ENCODE measurements at places on chromosomes 4 and X. TPM values are rescaled to one million over a fixed set of nuclear protein-coding genes. Genes with fewer than 3 reads are reported as not detected.
A peak's percentile ranks its signal among the peaks of the same experiment; 100 is the strongest.

GRCh38 chr4:6887591-6888371 is 21.8 kb upstream of the TBC1D14 start:
- DNase-seq, result no peak
- H3K4me1 ChIP-seq, result peaks cover 11% of the 10 kb centered on the region
- H3K27me3 ChIP-seq, result no peaks in the 10 kb centered on the region
- H3K4me3 ChIP-seq, result no peak overlapping the region
- no peak overlapping the region for H3K27ac ChIP-seq

GRCh38 chr4:77473509-77473908 is 132.1 kb upstream of the CXCL13 start:
- no peaks in the 10 kb centered on the region for H3K27me3 ChIP-seq
- H3K4me1 ChIP-seq, result no peaks in the 10 kb centered on the region
- H3K4me3 ChIP-seq, result no peak overlapping the region
- no peak for DNase-seq
- no peak overlapping the region for H3K27ac ChIP-seq
- H3K36me3 ChIP-seq, result no peaks in the 10 kb centered on the region

The USP46 gene
- 20.1 TPM for total RNA-seq

- no peak overlapping the region for H3K27ac ChIP-seq
- no peaks in the 10 kb centered on the region for H3K4me1 ChIP-seq
- no peaks in the 10 kb centered on the region for H3K36me3 ChIP-seq
- no peaks in the 10 kb centered on the region for H3K27me3 ChIP-seq
- H3K4me3 ChIP-seq, result no peak overlapping the region
These were observed 1.1 kb downstream of the LDOC1 start for GRCh38 chrX:141175786-141176185.

- H3K27ac ChIP-seq, result no peak overlapping the region
- no peaks in the 10 kb centered on the region for H3K27me3 ChIP-seq
- H3K36me3 ChIP-seq, result no peaks in the 10 kb centered on the region
- no peaks in the 10 kb centered on the region for H3K4me1 ChIP-seq
- DNase-seq, result no peak
- H3K4me3 ChIP-seq, result no peak overlapping the region
These were observed 27.1 kb upstream of the ALB start for GRCh38 chr4:73376976-73377375.

DNA sequence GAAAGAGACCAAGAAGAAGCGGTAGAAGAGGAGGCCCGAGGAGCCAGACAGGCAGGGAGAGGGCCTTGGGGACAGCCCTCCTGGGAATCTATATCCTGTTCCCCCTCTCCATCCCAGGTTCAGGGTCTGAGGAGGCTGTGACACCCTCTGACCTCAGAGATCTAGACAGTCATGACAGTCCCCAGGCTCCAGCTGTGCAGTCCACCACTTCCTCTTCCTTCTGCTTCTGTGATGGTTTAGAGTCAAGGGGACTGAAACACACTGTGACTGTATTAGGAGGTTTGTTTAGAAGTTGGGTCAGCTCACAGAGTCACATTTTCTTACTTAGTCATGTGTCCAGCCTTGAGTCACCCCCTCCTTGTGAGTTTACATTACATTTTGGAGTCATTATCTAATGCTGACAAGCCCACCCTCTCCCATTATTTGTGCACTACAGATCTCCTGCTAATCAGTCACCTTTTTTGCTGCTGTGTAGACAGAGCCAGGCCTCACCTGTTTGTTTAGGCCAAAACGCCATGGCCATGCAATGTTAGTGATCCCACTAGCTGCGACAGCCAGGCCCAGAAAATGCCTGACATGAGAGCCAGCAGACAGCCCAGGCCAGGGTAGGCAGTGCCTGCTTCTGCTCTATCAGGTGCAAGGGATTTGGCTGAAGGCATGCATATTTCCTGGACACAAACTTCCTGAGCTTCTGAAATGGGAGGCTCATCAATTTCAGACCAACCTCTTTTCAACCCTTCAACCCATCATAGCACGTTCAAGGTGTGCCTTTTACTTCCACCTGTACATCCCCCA is 26.0 kb downstream of the MANBA start:
- DNase-seq, result peak; percentile 39
- H3K4me3 ChIP-seq, result no peak overlapping the region
- peak overlapping the region; percentile 71 for H3K27ac ChIP-seq
- no peaks in the 10 kb centered on the region for H3K27me3 ChIP-seq
- peaks cover 14% of the 10 kb centered on the region for H3K4me1 ChIP-seq
- peaks cover 5% of the 10 kb centered on the region for H3K36me3 ChIP-seq

- H3K27ac ChIP-seq, result peak overlapping the region; percentile 93
- DNase-seq, result no peak
- peaks cover 7% of the 10 kb centered on the region for H3K36me3 ChIP-seq
- H3K4me3 ChIP-seq, result peak overlapping the region; percentile 56
- H3K27me3 ChIP-seq, result no peaks in the 10 kb centered on the region
- peaks cover 43% of the 10 kb centered on the region for H3K4me1 ChIP-seq
These were observed 27.8 kb downstream of the ELF4 start for GRCh38 chrX:130082244-130083106.

GRCh38 chr4:19575924-19576323 is 675.8 kb upstream of the SLIT2 start:
- H3K27ac ChIP-seq, result no peak overlapping the region
- no peaks in the 10 kb centered on the region for H3K4me1 ChIP-seq

GRCh38 chr4:118367872-118368271 is 15.1 kb upstream of the PRSS12 start:
- H3K27ac ChIP-seq, result no peak overlapping the region
- no peaks in the 10 kb centered on the region for H3K36me3 ChIP-seq
- no peak for DNase-seq
- H3K4me1 ChIP-seq, result no peaks in the 10 kb centered on the region
- no peaks in the 10 kb centered on the region for H3K27me3 ChIP-seq
- H3K4me3 ChIP-seq, result no peak overlapping the region

The NUDT10 gene
- not detected for total RNA-seq

DNA sequence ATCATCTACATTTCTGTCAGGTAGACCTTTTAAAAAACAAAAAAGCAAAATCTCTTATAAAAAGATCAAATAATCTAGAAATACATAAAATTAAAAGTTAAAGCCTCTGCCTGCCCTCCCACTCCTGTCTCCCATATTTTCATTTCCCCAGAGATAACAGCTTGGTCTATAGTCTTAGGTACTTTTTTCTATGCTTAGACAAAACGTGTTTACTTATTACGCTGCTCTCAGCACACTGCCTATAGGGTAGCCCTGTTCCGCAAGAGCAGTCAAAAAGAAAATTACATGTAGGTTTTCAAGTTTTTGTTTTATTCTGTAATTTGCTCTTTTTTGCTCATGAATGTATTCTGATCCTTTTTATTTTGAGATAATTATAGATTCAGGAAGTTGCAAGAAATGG is 73.3 kb downstream of the TAF1 start:
- H3K27ac ChIP-seq, result no peak overlapping the region
- no peaks in the 10 kb centered on the region for H3K4me1 ChIP-seq
- H3K27me3 ChIP-seq, result no peaks in the 10 kb centered on the region
- H3K4me3 ChIP-seq, result no peak overlapping the region
- no peaks in the 10 kb centered on the region for H3K36me3 ChIP-seq

- H3K27ac ChIP-seq, result no peak overlapping the region
- no peak overlapping the region for H3K4me3 ChIP-seq
- H3K27me3 ChIP-seq, result no peaks in the 10 kb centered on the region
- no peak for DNase-seq
- H3K36me3 ChIP-seq, result no peaks in the 10 kb centered on the region
These were observed 7.2 kb upstream of the C1QTNF7 start for GRCh38 chr4:15420642-15421041.

GRCh38 chr4:24924309-24924781 is 11.5 kb upstream of the CCDC149 start:
- H3K4me3 ChIP-seq, result no peak overlapping the region
- no peak overlapping the region for H3K27ac ChIP-seq
- H3K4me1 ChIP-seq, result no peaks in the 10 kb centered on the region
- no peaks in the 10 kb centered on the region for H3K36me3 ChIP-seq

DNA sequence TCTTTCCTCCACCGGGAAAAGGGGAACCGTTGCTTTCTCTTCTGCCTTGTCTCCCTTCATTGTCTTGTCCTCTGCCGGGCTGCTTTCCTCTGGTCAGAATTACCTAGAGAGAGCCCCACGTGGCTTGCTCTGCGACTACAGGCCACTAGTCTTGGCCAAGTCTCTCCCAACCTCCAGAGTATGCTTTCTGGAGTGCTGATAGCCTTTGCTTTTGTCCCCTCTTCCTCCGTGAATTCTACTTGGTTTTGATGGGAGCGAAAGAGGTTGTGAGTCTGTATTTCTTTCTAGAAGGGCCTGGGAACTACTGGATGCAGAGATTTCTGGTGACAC is 5.3 kb upstream of the POU4F2 start:
- peaks cover 3% of the 10 kb centered on the region for H3K27me3 ChIP-seq
- H3K27ac ChIP-seq, result no peak overlapping the region
- no peaks in the 10 kb centered on the region for H3K4me1 ChIP-seq

- no peaks in the 10 kb centered on the region for H3K36me3 ChIP-seq
- no peak for DNase-seq
- H3K4me1 ChIP-seq, result no peaks in the 10 kb centered on the region
- no peak overlapping the region for H3K4me3 ChIP-seq
- H3K27ac ChIP-seq, result no peak overlapping the region
These were observed 79.0 kb downstream of the JAKMIP1 start for GRCh38 chr4:6121276-6121850.

GRCh38 chrX:108875548-108875947 is 139.2 kb upstream of the IRS4 start:
- no peak for DNase-seq
- no peak overlapping the region for H3K27ac ChIP-seq
- no peaks in the 10 kb centered on the region for H3K4me1 ChIP-seq
- H3K36me3 ChIP-seq, result no peaks in the 10 kb centered on the region
- H3K27me3 ChIP-seq, result no peaks in the 10 kb centered on the region

The RTL3 gene
- total RNA-seq, result 0.23 TPM

- DNase-seq, result no peak
- H3K4me1 ChIP-seq, result no peaks in the 10 kb centered on the region
- H3K27me3 ChIP-seq, result no peaks in the 10 kb centered on the region
- no peak overlapping the region for H3K4me3 ChIP-seq
- no peaks in the 10 kb centered on the region for H3K36me3 ChIP-seq
These were observed 126.7 kb downstream of the DGKK start for GRCh38 chrX:50343917-50344316.

DNA sequence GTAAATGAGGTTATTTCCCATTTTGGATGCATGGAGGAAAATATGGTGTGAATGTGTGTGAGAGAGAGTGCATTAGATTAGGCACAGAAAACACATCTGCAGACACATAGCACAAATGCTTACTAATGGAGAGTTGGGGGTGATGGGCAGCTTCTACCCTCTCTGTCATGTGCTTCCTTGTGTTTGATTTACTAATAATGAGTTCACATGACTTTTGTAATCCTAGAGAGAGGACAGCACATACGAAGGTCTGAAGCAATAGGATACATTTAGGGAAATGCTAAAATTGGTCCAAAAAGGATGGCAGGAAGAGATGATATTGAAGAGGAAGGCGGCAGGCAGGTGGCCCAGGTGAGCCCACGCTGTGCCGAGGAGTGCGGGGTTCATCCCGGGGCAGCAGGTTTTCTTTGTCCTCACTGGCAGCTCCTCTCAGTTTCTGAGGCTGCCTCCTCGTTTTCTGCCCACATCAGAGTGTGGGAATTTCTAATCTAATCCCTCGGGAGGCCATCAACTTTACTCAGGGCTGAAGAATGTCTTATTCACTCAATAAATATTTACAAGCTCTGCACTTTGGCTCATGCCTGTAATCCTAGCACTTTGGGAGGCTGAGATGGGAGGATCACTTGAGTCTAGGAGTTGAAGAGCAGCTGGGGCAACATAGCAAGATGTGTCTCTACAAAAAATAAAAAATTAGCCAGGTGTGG is 15.9 kb upstream of the MAP9 start:
- H3K27ac ChIP-seq, result no peak overlapping the region
- DNase-seq, result no peak
- H3K4me3 ChIP-seq, result no peak overlapping the region
- no peaks in the 10 kb centered on the region for H3K36me3 ChIP-seq
- no peaks in the 10 kb centered on the region for H3K27me3 ChIP-seq
- H3K4me1 ChIP-seq, result no peaks in the 10 kb centered on the region

DNA sequence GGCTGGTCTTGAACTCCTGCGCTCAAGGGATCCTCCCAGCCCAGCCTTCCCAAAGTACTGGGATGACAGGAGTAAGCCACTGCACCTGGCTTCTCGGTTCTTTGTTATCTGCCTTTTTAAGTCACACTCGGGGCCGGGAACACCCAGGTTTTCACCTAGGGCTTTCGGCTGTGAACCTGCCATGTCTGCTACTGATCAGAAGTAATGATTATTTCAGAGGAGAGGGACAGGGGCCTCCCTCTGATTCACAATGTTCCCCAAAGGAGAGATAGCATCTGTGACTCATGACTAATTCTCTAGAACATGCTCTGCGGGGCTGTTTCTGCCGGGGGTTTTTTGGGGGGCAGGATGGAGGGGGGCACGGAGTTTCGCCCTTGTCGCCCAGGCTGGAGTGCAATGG is 26.9 kb downstream of the CRLF2 start:
- H3K27ac ChIP-seq, result no peak overlapping the region
- no peaks in the 10 kb centered on the region for H3K27me3 ChIP-seq
- no peaks in the 10 kb centered on the region for H3K4me1 ChIP-seq
- no peak for DNase-seq
- no peak overlapping the region for H3K4me3 ChIP-seq

The CSAG1 gene
- total RNA-seq, result not detected

DNA sequence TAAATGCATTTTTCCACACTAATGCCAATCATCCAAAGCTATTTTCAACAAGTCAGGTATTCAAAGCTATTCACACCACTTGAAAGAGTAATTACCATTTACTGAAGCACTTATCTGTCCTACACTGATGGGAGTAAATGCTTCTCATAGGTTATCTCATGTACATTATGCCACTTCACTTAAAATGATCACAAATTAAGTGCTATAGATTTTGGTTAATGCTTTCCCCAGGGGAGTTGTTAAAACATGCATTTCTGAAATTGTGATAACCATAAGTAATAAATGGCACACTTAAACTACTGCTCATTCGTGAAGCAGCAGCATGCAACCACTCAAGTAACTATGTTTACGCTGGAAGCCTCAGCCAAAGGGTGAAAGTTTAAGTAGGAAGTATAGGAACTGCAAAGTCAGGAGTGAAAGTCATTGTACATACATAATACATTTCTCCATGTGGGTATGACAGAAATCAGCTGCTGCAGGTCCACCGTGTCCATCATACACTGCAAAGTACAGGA is 6.6 kb downstream of the PPM1K start:
- no peaks in the 10 kb centered on the region for H3K27me3 ChIP-seq
- no peak overlapping the region for H3K4me3 ChIP-seq
- DNase-seq, result no peak
- H3K36me3 ChIP-seq, result peaks cover 23% of the 10 kb centered on the region

- no peaks in the 10 kb centered on the region for H3K27me3 ChIP-seq
- no peak overlapping the region for H3K27ac ChIP-seq
- H3K4me3 ChIP-seq, result no peak overlapping the region
- peaks cover 19% of the 10 kb centered on the region for H3K4me1 ChIP-seq
- H3K36me3 ChIP-seq, result no peaks in the 10 kb centered on the region
These were observed 52.8 kb upstream of the CLNK start for GRCh38 chr4:10737337-10737736.

- H3K4me3 ChIP-seq, result peak within 1 kb of the TSS; percentile 79
- H3K36me3 ChIP-seq, result no peaks in the 10 kb centered on the region
- 0 out of 2 replicates have a peak, but pooled peaks cover 2% of the 10 kb centered on the region for H3K4me1 ChIP-seq
- peak within 1 kb of the TSS; percentile 92 for H3K27ac ChIP-seq
- DNase-seq, result peak; percentile 35
- no peaks in the 10 kb centered on the region for H3K27me3 ChIP-seq
These were observed at the start of gene WAS for GRCh38 chrX:48683411-48683982. TSS of gene WAS (plus strand) at chrX:48683799. CDS start at chrX:48683854, 55 bp downstream.

The ZCCHC4 gene
- total RNA-seq, result 9.7 TPM

The PRR32 gene
- total RNA-seq, result not detected

- no peak overlapping the region for H3K4me3 ChIP-seq
- no peaks in the 10 kb centered on the region for H3K36me3 ChIP-seq
- no peaks in the 10 kb centered on the region for H3K27me3 ChIP-seq
- no peak for DNase-seq
These were observed 38.7 kb upstream of the KCTD8 start for GRCh38 chr4:44487341-44487740.

The ERAS gene
- not detected for total RNA-seq

Measured in GM12878 (cell line).